8988T (cell line): ENCODE measurements at places on chromosomes 2 and 18.

DNA sequence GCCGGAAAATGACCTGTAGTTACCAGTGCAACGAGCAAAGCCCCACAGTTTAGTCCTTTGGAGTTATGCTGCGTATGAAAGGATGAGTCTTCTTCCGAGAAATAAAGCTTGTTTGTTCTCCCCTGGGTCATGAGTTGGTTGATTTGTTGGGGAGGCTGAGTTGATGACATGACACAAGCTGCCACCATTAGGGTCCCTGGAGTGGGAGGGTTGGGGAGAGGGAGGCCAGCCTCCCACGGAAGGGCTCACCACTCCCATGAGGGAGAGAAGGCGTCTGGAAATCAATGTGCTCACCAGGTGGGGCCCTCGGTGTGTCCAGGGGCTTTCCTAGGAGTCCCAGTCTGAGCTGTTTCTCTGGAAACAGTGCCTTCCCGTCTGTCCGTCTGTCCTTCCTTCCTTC lies 7.4 kb upstream of the DGKD start:
- DNase-seq, result no peak

GRCh38 chr2:46050027-46050426 lies 247.2 kb upstream of the EPAS1 start:
- DNase-seq, result no peak

DNA sequence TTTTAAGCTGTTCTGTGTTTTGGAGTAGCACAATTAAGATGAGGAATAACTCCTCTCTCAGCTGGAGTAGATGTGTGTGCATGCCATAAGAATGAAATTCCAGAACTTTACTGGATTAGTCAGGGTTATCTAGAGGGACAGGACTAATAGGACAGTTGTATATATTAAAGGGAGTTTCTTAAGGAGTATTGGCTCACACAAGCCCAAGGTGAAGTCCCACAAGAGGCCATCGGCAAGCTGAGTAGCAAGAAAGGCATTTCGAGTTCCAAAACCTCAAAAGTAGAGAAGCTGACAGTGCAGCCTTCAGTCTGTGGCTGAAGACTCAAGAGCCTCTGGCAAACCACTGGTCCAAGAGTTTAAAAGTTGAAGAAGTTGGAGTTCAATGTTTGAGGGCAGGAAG lies 113.7 kb downstream of the RIT2 start:
- no peak for DNase-seq

DNA sequence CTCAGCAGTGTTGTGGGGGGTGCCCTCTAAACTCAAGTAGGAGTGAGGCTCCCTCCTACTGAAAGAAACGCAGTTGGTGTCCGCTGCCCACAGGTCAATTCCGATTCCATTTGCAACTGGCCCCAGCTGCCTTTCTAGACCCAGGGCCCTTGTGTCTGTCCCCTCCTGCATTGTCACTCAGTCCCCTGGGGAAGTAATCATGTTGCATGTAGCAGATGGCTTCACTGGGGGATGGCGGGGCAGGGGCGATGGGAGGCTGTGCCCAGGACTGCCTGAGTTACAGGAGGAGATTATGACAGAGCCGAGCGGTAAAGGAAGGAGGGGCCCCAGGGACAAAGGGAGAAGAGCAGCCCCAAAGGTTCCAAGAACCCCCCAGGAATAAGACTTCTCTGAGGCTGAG lies 62.5 kb upstream of the SH3RF3 start:
- DNase-seq, result no peak

DNA sequence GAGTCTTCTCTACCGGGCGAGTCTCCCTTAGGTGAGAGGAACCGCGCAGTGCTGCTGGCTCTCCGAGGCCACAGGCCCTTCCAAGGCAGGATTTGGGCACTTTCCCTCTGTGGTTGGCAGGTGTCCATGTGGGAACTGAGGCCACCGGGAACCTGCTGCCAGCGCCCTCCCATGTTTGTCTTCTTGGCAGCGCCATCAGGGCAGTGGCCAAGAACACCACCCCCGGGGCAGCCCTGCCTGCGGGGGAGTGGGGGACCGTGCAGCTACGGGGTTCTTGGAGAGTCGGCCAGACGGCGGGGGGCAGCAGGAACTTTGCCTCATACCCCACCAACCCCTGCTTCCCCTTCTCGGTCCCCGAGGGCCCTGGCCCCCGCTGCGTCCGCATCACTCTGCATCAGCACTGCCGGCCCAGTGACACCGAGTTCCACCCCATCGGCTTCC lies 10.0 kb downstream of the CAPN10 start:
- no peak for DNase-seq

DNA sequence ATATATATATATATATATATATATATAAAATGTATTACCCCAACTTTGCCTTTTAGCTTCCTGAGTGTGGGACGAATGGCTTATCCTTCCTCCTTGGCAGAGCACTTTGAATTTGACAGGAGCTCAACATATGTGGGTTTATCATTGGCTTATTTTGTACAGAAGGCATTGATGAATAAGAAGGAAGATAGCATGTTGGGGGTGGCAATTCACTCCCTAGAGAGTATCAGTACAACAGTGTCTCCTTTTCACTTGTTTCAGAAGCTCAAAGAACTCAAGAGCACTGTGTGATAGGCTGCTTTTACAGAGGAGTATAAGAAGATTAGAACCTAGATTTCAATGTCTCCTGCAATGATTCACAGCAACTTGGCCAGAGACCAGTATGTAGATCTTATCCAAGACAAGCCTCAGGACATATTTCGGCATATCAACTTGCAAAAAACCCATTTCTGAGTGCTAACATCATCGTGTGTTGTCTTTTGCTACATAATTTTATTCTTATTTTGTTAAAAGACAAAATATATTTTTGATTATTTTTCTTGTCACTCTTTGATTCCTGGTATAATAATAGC lies 345.8 kb downstream of the SOCS6 start:
- no peak for DNase-seq

DNA sequence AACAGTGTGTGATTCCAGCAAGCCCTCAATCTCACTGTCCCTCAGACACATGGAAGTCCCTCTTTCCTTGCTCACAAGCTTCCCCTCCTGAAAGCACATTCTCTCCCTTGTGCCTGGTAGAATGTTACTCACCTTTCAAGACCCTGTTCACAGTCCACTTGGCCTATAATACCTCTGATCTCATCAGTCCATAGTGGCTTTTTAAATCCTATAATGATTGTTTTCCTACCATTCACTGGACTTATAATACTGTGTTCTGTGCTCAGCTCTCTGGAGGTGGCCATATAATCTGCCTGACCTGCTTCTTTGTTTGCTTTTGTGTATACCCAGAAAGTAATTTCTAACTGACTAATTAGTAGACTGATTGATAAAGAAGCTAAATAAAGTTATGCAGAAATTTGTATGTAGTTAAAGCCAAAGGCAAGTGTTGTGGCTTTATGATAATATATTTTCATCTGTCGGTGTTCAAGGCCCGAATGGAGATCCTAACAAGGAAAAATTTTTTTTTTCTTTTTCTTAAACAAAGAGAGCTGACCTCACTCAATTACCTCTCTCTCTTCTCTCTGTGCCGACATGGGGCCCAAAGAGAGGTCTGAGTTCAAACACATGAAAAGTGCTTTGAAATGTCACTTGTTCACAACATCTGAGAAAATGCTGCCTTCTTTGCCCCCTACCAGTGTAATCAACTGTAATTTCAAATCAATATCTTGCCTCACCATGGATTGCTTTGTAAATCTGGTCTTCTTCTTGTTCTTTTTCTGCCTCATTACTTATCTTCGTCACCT lies 1033.0 kb upstream of the PIK3C3 start:
- no peak for DNase-seq

GRCh38 chr18:57149531-57149930 lies 2.6 kb downstream of the BOD1L2 start:
- no peak for DNase-seq

- no peak for DNase-seq
Observed at GRCh38 chr18:73340135-73340977, 472.6 kb upstream of the NETO1 start.

DNA sequence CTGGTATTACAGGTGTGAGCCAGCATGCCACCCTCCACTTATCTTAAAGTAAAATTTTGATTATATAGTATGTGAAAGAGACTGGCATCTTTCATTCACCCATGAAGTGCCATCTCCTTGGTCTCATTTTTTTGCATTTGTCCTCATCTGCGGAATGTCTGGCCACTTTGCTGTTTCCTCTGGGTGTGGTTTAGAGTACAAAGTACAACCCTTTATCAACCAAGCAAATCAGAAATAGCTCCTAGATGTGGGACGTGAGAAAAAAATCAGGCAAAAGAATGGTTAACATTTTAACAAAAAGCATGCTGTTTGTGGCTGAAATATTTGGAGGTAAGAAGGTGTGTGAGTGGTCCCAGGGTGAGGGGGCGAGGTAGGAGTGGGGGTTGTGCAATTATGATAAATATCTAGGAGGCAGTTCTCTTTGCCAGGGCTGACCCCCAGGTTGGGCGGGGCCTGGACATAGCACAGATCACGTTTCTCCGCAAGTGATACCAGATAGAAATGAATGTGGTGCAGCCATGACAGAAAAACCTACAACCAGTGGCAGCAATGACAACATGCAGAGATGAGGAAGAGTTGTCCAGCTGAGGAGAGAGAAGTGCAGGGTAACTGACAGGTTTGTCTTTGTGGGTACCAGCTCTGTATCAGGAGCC lies 115.8 kb upstream of the SERTAD2 start:
- DNase-seq, result no peak

DNA sequence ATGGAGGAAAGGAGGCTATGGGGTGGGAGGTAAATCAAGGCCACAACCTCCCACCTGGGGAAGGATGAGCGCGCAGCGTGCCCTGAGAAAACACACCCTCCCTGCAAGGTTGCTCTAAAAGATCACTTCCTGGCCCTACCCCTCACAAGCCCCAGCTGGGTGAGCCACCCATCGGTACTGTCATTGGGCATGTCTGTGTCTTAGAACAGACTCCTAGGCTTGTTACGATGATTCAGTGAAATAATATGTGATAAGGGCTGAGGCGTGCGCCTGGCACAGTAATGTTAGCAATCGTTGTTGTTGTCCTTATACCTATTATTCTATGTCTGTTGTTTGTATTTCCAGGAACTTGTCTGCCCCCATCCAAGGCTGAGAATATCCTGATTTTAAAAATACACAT lies 175.1 kb downstream of the ZFP36L2 start:
- DNase-seq, result peak; percentile 95

- no peak for DNase-seq
Observed at GRCh38 chr2:54613386-54613785, 110.1 kb upstream of the EML6 start.

- no peak for DNase-seq
Observed at GRCh38 chr18:33699372-33699771, 121.4 kb downstream of the ASXL3 start.

DNA sequence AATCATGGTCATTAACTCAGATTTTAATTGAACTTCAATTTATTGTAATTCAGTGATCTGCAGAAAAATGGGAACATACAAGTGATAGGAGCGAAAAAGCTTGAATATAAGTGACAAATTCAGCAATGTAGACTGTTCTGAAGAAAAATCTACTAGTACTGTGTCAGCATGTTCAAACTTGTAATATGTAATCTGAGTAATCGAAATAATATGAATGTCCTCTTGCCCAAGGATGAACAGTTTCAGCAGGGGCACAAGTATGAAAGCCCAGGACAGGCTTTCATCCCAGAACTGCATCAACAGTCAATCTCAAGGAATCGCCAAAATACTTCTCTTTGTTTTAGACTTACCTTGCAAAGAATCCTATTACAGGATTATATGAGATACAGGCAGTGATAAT lies 1110.5 kb downstream of the LRP1B start:
- DNase-seq, result no peak

DNA sequence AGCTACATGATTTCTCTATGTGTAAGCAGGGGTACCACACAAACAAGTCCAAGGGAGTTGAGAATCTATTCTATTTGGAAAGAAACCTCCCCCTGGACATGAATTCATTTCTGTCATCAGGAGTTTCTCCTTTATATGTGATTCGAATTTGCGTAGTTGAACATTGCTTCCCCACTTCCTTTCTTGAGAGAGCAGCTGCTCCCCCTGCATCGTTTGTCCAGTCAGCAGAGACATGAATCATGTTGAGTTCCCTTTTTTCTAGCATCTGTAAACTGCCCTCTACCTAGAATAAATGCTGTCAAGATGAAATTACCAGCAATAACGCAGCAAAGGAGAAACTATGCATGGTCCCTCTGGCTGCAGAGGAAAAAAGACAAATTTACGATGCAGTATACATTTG lies 73.8 kb downstream of the KIF5C start:
- DNase-seq, result no peak

- no peak for DNase-seq
Observed at GRCh38 chr2:47404356-47404755, 1.4 kb downstream of the MSH2 start.

- no peak for DNase-seq
Observed at GRCh38 chr2:175036582-175037018, 31.4 kb upstream of the CHN1 start.

DNA sequence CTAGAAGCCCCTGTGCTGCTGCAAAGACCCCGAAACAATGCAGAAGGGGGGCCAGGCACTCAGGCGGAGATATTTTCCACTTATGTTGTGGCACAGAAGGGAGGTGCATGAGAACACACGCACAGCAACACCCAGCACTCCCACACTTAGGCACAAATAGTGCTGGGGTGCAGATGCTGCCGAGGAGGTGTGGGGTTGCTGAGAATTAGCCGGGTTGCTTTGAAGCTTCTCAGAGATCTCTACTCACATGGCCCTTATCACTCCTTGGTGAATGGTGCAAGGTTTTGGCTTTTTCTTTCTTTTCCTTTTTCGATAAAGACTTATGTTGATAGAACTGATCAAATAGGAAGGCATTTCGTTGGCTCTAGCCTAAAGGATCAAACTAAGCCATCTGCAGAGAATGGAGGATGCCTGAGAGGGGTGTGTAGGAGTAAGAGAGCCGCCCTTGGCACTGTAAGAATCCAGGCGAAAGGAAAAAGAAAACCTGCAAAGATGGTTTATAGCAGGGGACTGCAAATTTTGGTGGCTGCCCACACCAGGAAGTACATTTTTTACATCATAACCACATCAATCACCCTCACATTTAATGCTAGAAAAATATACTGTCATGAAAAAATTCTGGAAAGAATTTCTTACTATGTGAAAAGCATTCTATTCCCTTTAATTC lies 27.9 kb upstream of the FHL2 start:
- no peak for DNase-seq

DNA sequence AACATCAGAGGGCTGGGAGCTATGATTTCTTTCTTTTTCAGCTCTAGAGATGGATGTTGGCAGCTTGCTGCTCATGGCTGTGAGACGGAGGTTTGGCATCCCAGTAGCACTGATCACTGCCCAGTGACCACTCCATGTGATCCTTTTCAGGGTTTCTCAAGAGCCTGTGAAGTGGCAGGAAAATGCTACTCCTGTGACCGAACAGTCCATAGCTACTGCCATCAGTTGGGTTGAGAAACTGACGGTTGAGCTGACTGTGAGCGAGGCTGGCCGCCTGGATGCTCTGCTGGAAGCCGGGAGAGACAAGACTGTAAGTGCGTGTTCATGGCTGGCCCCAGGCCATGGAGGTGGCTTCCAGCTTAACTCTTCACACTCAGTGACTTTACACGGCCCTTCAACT lies 34.2 kb downstream of the VWA3B start:
- DNase-seq, result no peak

- no peak for DNase-seq
Observed at GRCh38 chr2:31429759-31430438, 15.4 kb upstream of the XDH start.

- no peak for DNase-seq
Observed at GRCh38 chr2:202589582-202589949, 45.2 kb upstream of the FAM117B start.
